Activated naive CD8-positive, alpha-beta T cell treated with anti-CD3 and anti-CD28 coated beads for 36 hours (primary cell): ENCODE measurements at places on chromosomes 2 and 18.

DNA sequence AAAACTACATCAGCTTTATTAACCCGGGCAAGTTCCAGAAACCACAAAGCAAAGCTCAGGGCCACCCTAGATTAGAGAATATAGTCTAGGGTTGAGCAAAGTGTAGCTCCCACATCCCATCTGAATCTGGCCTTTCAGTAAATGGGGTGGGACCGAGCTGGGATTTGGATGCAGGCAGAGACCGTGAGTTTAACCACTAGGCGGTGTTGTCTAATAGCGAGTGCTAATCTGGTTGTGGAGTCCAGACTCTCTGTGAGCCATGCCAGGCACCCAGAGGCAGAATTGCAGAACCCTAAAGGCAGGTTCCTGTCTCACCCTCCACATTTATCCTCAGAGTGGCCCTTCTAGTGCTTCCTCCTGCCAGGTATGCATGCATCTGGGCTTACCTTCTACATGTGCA lies 435.9 kb downstream of the TSN start:
- no peak for DNase-seq

DNA sequence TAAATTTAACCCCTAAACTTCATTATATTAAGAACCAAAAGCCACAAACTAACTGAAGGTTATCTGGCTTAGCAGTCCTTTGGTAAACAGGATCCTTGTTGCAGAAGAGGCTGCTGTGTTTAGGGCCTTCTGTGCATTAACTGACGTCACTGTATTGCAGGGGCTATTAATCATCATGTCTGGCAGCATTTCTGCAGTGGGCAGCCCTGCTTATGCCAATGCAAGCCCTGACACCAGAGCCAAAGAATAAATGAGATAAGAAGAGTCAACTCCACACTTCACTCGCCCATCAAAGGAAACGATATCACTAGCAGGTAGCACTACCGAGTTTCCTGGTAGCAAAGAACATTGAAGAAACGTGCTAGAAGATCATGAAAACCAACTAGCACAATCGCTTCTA lies 110.6 kb downstream of the PLEKHM3 start:
- DNase-seq: no peak

DNA sequence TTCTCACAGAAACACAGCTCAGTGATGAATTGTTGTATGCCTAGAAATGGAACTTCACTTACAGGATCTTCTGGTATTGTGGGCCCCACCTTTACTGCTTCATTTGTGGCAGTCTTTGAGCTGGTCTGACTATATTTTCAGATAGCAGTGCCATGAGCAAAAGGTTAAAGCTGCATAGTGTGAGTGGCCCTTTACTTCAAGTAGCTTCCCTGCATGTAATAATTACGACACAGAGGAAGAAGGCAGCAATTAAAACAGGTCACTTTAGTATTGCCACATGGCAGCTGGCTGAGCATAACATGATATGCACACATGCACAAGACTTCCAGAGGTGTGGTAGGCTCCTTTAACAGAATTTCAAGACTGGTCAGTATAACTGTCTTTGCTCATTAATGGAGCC lies 426.3 kb upstream of the ZEB2 start:
- no peak for DNase-seq

DNA sequence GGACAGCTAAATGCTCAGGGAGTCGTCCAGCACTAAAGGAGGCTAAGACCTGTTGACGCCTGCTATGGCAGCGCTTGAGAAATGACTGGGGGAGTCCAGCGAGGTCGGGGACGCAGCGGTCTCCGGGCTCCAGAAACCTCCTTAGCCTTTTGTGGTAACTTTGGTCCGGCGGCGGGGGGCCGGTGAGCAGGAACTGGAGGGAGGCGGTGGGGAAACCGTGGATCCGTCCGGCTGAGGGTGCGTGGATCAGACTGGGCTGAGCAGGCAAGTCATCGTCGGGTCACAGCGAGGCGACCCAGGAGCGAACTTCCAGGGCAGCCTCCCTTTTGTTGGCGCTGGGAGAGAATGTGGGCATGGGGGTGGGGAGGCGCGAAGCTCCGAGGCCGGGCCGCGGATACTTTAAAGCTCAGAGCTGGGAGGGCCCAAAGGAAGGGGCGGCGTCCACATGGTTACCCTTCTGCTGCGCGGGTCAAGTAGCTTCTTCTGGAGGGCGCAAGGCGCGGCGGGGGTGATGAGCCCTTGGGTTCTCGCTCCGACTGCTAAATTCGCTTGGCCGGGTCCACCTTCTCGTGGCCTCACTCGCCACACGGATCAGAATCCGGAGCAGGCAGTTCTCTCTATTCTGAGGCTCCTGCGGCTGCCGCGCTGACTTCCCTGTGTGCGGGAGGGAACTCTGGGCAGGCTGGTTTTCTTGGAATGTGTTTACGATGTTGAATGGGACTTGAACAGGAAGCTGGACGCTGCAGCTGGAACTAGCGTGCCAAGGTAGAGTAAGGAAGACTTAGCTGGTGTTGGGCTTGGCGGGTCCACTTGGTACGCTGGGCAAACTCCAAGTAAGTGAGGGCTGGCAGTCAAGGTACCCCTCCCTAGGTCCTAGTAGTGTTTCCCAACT lies 920 bp downstream of the GULP1 start:
- DNase-seq: peak; percentile 1

- no peak for DNase-seq
These were observed 2.3 kb downstream of the FZD7 start for GRCh38 chr2:202035941-202036372.

GRCh38 chr2:203971251-203971650 lies 34.7 kb downstream of the ICOS start:
- DNase-seq: no peak
